Activated CD8-positive, alpha-beta memory T cell treated with anti-CD3 and anti-CD28 coated beads, Interleukin-2, amount 50 U/mL, for 48 hours (primary cell): ENCODE measurements at places on chromosomes 2 and 18.
A peak's percentile ranks its signal among the peaks of the same experiment; 100 is the strongest.

DNA sequence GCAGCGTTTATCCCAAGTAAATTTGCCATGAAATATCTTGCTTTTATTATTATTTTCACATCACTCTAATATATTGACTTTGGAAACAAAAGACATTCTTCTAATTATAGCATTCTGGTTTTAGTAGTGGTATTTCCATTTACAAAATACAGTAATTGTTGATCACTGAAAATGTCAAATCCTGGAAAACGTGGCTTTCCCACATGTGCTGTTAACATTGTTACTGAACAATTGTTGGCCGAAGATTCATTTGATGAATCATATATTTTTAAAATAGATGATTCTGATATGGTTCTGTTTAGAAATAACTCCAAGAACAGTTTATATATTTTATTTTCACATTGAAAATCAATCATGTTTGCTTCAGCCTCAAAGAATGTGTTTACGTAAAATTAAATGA is 32.9 kb downstream of the SP140 start:
- no peak for DNase-seq

DNA sequence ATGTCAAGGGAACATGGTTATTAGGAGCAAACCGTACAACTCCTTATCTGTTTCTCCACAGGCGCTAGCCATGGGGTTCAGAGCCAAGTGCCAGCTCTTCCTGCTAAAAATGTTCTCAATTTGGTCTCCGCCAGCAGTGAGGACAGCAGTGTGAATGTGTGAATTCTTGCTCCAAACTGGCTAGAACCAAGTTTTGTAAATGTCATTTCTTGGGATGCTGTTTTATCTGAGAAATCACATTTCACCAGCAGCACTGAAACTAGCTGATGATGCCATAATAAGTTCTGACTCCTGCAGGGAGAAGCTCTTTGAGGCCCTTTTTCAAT is 140.6 kb upstream of the LGALSL start:
- DNase-seq, result no peak

- DNase-seq, result no peak
Measured at GRCh38 chr2:99660616-99661406, 171.0 kb upstream of the REV1 start.

DNA sequence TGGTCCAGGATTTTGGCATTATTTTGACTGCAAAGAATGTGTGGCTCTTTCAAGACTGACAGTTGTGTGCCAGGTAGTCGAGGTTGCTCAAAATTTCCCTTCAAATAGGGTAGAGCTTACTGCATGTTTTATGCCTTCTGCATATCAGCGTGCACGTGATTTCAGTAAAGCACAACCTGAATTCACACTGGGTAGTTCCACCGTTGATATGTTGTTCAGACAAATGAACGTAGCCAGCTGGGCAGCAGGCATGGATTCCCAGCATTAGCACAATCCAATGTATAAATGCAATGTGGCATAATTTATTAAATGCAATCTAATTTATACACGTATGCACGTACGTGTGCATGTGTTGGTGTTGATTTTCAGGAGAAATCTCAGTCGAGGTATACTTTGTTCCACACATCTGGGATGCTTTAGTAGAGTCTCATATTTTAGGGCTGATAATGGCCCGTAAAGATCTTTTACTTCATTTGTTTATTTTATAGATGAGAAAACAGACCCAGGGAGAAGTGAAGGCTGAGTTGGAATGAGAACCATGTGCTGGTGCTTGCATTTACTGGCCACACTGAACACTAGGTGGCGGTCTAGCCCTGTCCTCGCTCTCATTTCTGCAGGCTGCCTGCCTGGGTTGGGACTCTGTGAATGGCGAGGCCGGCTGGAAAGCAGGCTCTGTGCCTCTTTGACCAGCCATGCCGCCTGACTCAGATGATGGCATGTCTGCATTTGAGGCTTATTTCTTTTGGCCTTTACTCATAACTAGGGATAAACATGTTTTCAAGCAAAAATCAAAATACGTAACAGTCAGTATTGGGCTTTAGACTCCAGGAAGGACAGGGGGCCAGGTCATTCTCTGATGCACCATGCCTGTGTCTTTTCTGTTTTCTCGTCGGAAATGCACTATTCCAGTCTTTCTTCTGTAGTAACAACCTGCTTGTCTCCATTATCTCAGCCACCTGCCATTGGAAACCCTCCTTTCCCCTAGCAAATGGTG is 120.4 kb downstream of the RNF144A start:
- peak; percentile 63 for DNase-seq

DNA sequence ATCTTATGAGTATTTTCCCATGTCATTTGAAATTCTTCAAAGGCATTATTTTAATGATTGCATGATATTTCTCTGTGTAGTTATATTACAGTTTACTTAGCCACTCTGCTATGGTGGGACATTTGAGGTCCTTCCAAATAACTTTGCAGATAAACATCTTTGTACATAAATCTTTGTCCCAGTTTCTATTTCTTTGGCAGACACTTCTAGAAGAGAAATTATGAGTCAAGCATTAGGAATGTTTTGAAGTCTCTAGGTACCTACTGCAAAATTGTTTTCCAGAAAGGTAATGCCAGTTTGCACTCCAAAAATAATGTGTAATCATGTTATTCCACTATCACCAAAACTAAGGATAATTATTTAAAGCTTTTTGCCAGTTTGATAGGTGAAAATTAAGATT is 149.7 kb downstream of the EN1 start:
- no peak for DNase-seq

DNA sequence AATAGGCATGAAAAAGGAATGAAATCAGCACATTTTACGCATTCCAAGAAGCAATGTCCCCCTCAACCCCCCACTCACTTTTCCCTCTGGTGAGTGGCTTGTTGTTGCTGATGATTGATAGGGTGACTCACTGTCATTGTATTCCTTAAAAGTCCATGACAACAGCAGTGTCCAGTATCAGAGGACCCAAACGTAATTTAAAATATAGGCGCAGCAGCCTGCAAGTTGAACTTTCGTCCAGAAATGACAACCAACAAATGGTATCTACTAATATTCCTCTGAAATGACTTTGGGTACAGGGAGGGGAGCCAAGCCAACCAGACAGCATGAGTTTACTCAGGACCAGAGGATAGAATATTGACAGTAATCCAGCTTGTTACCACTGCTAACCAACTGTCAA is 182.9 kb upstream of the SIX3 start:
- DNase-seq, result no peak

DNA sequence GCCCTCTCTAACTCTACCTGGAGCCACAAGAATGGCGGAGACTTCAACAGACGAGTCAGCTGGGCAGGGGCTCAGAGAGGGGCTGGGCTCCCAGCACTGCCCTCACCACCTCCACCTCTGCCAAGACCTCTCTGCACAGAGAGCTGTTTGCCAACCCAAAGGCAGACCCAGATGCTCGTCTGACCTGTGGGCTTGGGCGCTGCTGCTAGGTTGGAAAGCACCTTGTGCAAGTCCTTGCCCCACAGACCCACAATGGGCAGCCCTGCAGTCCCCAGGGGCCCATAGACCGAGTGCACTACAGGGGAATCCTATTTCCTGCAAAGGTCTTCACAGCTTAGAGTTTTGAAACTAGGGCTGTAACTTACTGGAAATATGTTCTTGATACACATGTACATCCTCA is 13.3 kb downstream of the ACKR3 start:
- DNase-seq, result no peak

DNA sequence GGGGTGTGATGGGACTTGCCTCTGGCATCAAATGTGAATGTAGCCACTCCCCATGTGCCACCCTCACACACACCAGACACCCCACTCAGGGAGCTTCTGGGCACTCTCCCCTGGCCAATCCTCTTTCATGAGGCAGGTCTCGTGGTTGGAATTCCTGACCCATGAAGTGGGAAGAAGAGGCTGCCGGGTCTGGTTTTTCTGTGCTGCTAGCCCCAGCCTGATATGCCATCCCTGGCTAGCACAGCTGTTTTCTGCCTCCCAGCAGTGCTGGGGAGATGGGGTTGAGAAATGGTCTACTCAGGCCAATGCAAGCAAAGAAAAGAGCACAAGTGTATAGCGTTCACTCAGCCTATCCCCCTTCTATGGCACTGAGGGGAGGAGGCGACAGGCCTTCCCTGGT is 1.2 kb upstream of the C2orf72 start:
- DNase-seq, result no peak

GRCh38 chr2:119305497-119306195 is 61.0 kb downstream of the C2orf76 start:
- no peak for DNase-seq

- peak; percentile 40 for DNase-seq
Measured at GRCh38 chr2:69936906-69937305, 22.0 kb downstream of the MXD1 start.

DNA sequence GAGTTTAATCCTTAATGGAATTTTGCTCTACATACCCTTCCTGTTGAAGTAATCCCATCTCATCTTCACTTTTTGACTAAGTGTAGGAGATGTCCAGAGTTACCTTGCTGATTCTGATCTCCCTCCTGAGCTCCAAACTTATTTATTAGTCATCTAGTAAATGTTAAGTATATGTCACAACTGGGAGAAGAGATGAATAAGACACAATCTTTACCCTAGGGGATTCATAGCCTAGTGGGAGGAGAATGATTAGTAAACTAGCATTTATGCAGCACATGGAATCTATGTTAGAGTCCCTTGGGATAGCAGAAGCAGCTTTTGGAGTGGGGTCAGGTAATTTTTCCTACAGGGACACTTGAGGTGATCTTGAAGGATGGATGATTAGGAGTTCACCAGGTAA is 20.7 kb downstream of the ACVR2A start:
- no peak for DNase-seq
